ENCODE measurements at places on chromosomes 4 and X.

- DNase-seq = no peak
These were observed 484.2 kb upstream of the HS3ST1 start for GRCh38 chr4:11912886-11913285.

DNA sequence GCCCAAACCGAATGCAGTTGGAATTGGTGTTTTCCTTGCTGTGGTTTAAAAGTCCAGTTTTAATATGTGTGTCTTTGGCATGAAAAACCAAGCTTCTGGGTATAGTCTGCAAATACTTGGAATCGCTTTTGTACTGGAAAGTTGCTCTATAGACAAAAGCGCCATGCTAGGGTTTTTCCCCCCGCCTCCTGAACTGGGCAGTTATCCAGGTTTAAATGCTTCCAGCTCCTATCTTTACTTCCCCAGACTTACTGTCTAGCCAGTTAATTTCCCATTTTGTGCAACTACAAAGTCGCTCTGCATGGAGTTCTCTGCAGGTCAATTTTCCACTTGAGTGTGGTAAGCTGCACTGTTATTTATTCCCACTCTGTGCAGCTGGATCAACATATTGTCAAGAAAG, 2.7 kb downstream of the RASL11B start:
- DNase-seq = no peak

- no peak for DNase-seq
These were observed 892.6 kb upstream of the FRG1 start for GRCh38 chr4:189048119-189048518.

DNA sequence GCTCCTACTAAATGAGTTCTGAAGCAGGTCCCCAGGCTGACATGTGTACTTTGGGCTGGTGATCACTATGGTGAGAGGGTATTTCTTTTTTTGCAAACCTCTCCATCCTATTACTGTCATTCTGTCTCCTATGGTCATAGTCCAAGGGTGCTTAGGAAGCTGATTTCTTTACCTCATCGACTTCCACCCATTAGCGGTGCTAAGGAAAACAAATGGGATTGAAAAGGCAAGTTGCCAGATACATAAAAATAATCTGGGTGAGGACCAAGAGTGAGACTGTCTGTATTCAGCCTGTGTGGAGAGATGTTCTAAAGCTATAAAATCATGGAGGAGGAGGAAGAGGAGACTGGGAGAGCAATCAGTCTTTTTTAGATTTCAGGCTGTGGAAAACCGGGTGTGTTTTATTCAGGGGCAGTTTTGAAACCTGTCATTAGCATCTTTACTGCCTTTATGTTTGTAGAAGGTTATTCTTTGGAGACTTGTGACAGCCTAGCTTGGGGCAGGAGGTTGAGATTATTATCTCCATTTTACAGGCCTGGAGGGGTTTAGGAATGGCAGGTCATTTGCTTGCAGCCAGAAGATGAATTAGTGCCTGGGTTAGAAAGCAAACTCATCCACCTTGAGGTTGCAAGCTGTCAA, 1.9 kb downstream of the TMEM164 start:
- DNase-seq = no peak

GRCh38 chrX:120270567-120270966, 20.0 kb downstream of the ZBTB33 start:
- DNase-seq = no peak

DNA sequence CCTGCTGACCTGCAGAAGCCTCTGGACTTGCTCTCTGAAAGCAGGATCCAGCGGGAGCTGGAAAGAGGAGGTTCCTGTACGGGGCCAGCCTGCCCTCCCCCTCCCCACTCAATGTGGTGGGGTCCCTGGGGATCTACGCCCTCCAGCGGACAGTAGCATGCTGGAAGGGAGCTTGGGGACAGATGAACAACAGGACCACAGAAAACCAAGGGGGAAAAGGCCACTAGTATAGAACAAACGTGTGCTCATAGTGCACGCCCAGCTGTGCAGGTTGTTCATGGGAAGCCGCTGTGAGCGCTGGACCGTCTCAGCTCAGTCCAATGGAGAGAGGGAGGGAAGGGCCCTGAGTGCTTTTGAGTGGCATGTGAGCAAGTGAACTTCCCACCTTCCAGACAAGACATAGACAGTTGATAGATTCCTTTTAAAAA, 15.8 kb downstream of the HMX1 start:
- no peak for DNase-seq
